Fibroblast of pulmonary artery (primary cell): ENCODE measurements at places on chromosomes 2 and 18.

- no peak for DNase-seq
Measured at GRCh38 chr2:8367833-8368232, 314.0 kb upstream of the ID2 start.

- DNase-seq, result no peak
Measured at GRCh38 chr2:19809206-19809605, 92.6 kb downstream of the TTC32 start.

- no peak for DNase-seq
Measured at GRCh38 chr2:158300394-158300793, 156.2 kb downstream of the CCDC148 start.

GRCh38 chr2:6959751-6960150 lies 42.5 kb downstream of the RNF144A start:
- no peak for DNase-seq

DNA sequence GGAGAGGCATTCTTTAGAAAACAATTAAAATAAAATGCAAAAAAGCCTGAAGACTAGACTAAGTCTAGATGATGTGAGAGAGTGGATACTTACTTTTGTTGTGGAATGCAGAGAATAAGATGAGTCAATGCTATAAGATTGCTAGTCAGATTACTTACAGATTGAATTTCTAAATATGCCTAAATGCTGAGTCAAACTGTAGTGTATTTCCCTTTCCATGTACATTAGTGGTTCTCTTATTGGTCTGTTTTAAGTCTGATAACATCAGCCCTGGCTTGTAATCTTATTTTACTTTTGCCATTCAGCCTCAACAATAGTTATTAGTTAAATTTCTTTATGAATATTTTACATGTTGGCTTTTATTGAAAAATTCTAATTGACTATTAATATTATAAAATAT lies 702.7 kb downstream of the SOCS6 start:
- peak; percentile 40 for DNase-seq

- DNase-seq, result no peak
Measured at GRCh38 chr18:56569416-56569815, 69.0 kb downstream of the TXNL1 start.

GRCh38 chr2:8380566-8380965 lies 301.3 kb upstream of the ID2 start:
- DNase-seq, result no peak

DNA sequence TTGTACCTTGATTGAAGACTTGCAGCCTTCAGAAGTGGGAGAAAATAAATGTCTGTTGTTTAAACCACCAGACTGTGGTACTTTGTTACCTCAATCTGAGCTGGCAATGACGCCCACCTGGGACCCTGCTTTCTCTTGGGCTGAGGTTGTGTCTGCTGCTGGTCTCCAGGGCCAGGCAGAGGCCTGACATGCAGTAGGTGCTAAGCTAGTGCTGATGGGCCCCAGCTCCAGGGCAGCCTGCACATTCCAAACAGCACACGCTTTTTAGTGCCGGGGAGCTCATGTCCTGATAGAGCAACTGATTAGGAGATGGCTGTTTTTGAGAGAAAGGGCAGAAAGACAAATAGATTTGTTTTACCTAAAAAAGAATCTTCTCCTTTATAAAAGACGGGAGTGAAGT lies 664.0 kb upstream of the HS6ST1 start:
- DNase-seq, result no peak

GRCh38 chr2:18339326-18339725 lies 221.1 kb downstream of the RDH14 start:
- peak; percentile 39 for DNase-seq

GRCh38 chr2:229586746-229587705 lies 127.3 kb downstream of the DNER start:
- DNase-seq, result peak; percentile 87
